NCI-H187 (cell line): ENCODE measurements at places on chromosomes 5 and 9.
A peak's percentile ranks its signal among the peaks of the same experiment; 100 is the strongest.

DNA sequence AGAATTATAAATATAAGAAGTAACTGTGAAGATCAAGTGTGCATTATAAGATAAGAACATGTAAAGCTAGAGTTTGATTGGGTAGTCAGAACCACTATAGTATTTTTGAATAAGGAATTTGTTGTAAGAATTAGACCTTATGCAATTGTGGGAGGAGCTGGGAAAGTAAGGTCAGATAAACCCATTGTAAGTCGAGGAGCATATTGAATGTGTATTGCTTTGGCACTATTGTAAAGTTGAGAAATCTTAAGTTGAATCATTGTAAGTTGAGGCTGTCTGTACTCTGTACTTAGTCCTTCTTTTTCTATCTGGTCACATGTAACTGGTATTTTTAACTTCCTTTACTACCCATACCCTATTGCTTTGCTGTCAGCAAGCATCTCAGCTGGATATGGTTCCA is 158.7 kb downstream of the CCDC171 start:
- DNase-seq: no peak

DNA sequence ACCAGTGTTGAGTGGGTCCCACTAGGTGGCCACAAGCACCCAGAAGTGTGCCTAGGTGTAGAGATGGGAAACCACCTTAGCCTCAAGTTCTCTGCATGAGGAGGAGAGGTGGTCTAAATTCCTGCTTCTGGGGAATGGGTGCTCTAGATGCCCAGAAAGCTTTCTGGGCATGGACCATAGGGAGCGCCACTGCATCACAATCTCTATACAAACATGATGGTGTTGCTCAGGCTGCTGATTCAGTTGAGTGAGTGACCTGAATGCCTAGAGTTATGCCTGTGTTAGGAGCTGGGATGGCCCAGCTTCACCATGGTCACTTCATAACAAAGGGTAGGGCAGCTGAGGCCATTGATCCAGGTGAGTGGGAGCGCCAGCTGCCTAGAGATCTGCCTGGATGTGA is 667.9 kb upstream of the ARRDC3 start:
- no peak for DNase-seq

DNA sequence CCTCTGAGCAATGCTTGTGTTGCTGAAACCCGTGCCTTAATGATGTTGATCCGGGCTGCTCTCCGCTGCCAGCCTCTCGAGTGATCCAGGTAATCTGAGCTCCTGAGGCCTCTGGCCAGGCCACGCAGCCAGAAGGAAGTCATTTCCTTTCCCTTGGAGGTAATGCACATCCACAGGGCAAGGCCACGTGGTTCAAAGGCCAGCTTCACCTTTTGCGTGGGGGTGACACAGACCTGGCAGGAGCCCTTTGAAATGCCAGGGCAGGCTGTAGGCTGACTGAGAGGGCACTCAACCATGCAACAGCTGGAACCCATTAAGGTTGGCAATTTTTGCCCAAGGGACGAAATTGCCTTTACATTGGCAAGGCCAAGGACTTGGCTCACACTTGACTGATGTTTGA is 80.4 kb downstream of the LIX1 start:
- no peak for DNase-seq

GRCh38 chr5:31886206-31886605 is 247.3 kb downstream of the PDZD2 start:
- DNase-seq: no peak

GRCh38 chr5:126023994-126024441 is 399.2 kb upstream of the GRAMD2B start:
- no peak for DNase-seq

GRCh38 chr5:151123897-151124751 is 33.5 kb downstream of the ANXA6 start:
- no peak for DNase-seq

GRCh38 chr9:85001925-85002324 is 332.4 kb downstream of the NTRK2 start:
- DNase-seq: no peak

- no peak for DNase-seq
Measured at GRCh38 chr5:103234239-103234975, 24.2 kb upstream of the MACIR start.

DNA sequence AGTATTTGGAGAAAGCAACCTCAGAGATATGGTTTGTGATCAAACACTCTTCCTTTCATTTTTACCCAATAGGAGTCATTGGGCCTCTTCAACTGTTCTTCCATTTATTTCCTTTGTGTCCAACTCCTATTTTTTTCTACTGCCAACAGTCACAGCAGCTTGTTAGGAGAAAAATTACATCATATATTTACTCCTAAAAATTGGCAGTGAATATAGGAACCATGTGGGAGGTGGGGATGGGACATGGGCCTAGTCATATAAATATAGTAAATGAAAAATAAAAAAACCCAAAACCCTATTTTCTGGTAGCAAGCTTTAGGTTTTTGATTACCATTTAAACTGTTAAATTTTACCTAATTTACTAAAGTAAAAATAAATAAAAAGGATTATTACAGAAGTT is 134.9 kb upstream of the MPDZ start:
- no peak for DNase-seq

- DNase-seq: peak; percentile 70
Measured at GRCh38 chr5:96662725-96663518, 746 bp downstream of the CAST start.
